ENCODE measurements at places on chromosomes 7 and 10.

GRCh38 chr7:20447021-20447650 is 116.4 kb downstream of the ITGB8 start:
- DNase-seq = no peak

GRCh38 chr10:6494936-6495592 is 85.0 kb downstream of the PRKCQ start:
- DNase-seq = no peak

- DNase-seq = no peak
These were observed 58.4 kb downstream of the NXPH1 start for GRCh38 chr7:8491544-8492489.

GRCh38 chr10:7493996-7494395 is 83.2 kb upstream of the SFMBT2 start:
- DNase-seq = no peak

DNA sequence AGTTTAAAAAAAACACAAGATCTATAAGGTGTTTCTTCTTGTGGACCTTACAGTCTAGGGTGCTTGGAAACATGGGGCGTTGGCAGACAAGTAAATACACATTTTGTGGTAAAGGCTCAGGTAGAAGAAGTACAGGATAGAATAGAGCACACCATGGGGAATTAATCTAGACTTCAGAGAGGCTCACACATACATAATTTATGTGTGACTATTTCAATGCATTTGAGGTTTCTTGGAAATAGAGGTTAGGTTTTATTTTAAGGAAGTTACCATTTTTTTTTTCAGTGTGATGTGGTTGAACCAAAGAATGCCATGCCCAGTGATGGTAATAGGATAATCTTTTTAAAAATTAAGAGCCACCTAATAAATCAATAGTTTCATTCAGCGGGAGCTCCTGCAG is 12.8 kb downstream of the CFTR start:
- DNase-seq = no peak

DNA sequence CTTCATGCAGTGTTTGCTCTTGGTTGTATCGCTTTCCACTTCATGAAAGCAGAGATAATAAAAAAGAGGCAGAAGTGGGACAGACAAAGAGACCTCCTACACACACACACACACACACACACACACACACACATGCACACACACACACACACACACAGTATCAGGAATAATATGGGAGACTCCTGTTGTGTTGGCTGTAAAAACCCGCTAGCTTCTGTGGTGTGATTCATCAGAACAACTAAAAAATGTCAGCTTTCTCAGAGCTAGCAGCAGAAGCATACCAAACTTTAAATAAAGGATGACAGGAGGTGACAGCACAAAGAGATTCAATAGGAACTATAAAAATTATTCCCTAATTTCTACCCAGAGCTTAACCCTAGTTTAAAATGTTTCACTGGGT is 148.2 kb upstream of the LRRTM3 start:
- DNase-seq = no peak

DNA sequence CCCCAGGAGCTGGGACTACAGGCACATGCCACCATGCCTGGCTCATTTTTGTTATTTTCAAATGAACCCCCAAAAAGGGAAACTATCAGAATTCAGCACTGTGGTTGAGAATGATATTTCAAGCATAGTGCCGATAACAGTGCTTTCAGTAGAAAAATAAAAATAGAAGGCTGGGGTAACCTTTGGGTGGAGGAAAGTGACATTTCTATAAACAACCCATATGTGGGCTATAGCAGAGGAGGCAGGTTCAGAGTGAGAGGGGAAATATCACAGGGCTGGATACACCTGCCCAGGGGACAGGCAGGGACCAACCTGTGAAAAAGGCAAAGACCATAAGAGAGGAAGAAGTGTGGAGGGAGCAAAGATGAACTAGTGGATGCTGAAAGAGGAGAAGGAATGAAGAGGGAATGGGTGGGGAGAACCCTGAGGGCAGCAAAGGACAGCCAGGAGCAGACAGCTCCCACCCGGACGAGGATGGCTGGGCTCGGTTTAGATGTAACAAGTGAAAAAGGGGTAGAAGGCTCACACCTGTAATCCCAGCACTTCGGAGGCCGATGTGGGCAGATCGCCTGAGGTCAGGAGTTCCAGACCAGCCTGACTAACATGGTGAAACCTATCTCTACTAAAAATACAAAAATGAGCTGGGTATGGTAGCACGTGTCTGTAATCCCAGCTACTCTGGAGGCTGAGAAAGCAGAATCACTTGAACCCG is 56.5 kb downstream of the MAP3K8 start:
- DNase-seq = no peak

- no peak for DNase-seq
These were observed 316.1 kb downstream of the ADRA2A start for GRCh38 chr10:111392910-111393309.

- DNase-seq = no peak
These were observed 89.8 kb upstream of the HPS1 start for GRCh38 chr10:98536551-98536950.

GRCh38 chr7:112505495-112505894 is 24.7 kb downstream of the LSMEM1 start:
- no peak for DNase-seq

GRCh38 chr10:47040681-47041080 is 129.5 kb downstream of the PTPN20 start:
- peak; percentile 27 for DNase-seq

DNA sequence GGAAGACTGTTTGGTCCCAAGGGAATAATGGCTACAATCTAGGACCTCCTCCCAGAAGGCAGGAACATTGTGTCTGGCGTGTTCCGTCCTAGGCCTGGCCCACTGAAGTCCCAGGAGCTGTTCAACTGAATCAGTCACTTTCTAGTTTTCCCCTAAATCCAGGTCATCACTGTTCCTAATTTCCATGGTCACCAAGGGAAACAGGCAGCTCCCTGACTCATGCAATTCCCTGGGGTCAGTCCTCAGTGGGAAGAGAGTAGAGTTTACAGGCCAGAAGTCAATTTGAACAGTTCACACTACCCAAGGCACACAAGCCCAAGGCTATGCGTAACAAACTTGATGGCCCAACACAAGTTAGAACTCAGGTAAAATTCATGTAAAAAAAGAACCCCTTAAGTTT is 44.0 kb downstream of the CREB3L2 start:
- no peak for DNase-seq

DNA sequence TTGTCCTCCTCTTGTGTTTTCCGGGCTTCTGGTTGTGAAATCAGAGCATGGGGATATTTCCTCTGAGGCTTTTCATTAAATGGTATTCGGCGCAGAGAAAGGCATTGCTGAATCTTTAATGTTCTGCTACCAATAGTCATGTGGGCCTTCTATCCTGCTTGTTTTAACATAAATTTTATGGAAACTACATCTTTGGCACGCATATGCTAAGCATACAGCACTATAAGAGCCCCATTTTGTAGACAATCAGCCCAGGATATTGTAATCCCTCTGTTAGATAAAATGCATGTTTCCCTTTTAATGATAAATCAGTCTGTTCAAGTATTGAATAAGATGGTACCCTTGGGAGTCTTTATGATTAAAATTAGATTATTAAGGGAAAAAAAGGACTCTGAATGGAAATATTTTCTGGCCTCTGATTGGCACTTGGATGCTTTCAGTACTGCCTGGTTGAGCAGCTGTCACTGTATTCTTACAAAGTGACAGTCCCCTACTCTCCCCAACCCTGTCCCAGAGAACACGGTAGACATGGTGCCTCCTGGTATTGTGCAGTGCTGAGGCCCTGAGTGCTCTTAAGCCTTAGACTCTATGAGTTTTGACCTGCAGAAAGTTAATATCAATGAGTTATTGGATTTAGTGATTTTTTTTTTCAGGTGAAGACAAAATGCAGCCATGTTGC is 256.3 kb downstream of the POU6F2 start:
- no peak for DNase-seq

DNA sequence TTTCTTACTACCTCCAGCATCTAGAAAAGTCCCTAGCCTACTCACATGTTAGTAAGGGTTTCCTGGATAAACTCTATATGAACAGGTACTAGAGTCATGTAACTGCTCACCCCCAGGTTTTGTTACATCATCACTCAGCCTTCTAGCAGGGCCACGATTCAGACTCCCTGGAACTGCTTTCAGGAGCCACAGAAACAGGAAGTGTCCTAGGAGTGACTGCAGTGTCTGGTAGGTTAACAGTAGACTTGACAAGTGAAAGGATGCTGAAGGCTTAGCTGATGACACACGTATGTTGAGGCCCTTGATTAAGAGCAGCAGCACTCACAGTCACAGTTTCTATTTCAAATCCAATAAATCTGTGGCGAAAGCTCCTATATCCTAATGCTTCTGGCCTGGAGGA is 101.2 kb downstream of the DNMBP start:
- no peak for DNase-seq

GRCh38 chr10:77034240-77034639 is 603.4 kb downstream of the KCNMA1 start:
- no peak for DNase-seq

GRCh38 chr7:30470771-30471170 is 7.8 kb downstream of the NOD1 start:
- DNase-seq = peak; percentile 87

GRCh38 chr10:7412928-7413282 is 2.1 kb upstream of the SFMBT2 start:
- DNase-seq = no peak

DNA sequence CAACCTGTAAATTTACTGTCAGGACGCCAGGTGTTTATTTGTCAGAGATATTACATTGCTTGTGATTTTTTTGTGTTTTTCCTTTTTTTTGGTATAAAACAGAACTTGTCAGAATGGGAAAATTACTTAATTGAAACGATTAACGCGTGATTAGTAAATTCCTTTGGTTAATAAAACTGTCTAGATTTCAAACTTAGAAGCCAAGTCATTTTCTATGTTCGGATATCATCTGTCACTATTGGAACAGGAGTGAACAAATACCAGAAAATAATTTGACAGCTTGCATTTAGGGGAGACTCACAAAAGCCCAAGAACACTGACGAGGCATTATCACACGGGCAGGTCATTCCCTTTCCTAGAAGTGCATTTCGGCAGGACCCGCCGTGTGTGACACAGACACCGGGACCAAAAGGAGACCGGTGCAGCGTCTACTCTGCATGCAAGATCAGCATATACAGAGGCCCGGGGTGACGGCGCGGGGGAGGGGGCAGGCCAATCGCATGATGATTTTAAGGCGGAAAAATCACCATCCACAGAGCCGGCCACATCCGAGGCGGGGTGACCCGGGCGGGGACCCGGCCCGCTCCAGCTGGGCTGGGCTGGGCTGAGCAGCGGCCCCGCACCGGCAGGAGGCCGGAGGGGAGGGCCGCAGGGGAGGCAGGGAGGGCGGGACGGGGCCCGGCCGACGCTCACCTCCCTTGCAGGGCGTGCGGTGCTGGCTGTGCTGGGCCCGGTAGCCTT is 841 bp downstream of the GLUD1 start:
- peak; percentile 80 for DNase-seq

DNA sequence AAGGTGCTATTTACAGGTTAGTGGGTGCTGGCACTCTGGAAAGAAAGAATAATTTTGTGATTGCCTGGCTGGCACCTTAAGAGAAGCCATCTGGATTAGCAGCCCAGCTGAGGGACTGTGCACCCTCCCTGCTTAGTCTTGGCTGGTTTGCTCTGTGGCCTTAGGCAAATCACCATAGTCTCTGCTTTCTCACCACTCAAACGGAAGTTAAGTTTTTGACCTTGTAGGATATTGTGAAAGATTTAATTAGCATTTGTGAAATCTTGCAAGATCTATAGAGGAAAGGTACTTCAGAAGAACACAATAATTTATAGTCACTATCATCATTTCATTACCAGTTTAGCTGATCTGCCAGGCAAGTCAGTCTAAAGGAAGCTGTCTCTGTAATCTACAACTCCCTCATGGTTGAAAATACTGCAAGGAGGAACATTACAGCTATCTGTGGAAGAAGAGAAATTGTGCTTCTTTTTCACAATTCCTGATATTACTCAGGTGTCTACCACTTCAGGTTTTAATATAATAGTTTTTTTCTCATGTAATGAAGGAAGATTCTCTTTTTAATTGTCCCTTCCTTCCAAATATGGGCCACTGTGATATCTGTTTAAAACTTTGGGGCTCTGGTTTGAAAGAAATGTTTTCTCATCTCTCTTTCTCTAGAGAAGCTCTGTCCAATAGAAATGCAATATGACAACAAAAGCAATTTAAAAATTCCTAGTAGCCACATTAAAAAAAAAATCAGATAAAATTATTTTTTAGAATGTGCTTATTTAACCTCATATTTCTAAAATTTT is 219.6 kb downstream of the PTEN start:
- no peak for DNase-seq

DNA sequence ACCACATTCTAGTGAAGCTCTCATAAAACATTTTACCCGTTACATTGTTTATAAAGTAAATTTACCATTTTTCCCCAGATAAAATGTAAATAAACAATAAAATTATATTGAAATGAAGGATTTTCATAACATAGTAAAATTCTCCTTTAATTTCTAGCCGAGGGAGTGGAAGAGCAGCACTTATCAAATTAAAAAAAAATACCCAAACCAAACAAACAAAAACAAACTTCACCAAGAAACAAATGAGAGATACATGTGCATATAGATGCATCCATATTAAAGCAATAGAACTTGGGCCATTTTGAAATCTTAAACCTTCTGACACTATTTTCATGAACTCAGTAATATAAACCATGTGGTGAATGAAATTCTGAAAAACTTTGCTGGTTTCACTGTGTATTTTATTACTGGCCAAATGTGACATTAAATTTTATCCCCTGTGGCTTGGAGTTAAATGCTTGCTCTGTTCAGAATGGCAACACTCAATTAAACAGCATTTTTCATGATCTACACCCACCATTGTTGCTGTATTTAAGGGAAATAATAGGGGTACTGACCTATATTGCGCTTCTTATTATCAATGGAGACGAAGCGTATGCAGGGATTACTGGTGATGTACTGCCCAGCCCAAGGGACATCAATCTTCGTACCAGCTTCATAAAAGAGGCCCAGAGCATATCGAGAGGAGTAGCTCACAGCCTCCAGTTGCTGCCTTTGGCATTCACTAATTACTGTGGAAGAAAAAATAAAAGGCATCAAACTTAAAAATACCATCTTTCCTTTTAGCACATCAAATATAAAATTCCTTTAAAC is 220.9 kb downstream of the RNLS start:
- DNase-seq = no peak

DNA sequence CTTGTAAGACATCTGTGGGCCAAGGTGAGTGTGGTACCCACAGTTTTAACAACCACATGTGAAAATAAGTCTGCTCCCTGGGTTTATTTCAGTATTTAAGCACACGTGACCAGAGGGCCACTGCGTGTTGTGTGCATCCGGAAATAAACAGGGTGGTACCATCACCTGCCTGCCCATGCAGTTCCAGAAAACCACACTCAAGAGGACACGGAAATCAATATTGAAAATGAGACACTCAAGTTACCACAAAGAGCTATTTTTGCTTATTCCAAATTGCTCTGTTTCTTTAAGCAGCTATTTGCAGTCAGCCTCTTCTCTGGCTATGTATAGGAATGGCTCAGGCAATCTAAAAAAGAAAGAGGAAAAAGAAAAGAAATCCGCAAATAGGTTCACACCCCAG is 71.8 kb upstream of the LOXL4 start:
- DNase-seq = no peak

GRCh38 chr7:65749518-65749917 is 123.4 kb upstream of the VKORC1L1 start:
- DNase-seq = peak; percentile 56

- DNase-seq = no peak
These were observed 483.1 kb upstream of the CNTNAP2 start for GRCh38 chr7:145633513-145633912.
